ENCODE measurements at places on chromosomes 3 and 15.

DNA sequence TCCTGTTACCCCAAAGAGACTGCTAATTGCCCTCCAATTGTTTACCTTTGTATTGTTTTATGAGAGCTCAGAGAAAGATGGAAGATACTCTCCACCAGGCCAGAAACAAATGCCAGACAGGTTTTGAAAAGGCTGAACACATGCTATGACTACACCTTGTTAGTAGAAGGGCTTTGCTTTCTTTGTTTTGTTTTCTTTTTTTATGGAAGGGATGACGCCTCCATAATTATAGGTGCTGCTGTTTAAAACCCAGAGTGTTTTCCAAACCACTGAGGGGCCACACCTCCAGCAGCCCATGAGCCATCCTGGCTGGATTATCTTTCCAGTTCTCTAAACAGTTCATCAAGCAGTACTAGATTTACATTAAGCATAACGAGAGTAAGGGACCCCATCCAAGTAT is 5.6 kb upstream of the FOXP1 start:
- no peak for DNase-seq

DNA sequence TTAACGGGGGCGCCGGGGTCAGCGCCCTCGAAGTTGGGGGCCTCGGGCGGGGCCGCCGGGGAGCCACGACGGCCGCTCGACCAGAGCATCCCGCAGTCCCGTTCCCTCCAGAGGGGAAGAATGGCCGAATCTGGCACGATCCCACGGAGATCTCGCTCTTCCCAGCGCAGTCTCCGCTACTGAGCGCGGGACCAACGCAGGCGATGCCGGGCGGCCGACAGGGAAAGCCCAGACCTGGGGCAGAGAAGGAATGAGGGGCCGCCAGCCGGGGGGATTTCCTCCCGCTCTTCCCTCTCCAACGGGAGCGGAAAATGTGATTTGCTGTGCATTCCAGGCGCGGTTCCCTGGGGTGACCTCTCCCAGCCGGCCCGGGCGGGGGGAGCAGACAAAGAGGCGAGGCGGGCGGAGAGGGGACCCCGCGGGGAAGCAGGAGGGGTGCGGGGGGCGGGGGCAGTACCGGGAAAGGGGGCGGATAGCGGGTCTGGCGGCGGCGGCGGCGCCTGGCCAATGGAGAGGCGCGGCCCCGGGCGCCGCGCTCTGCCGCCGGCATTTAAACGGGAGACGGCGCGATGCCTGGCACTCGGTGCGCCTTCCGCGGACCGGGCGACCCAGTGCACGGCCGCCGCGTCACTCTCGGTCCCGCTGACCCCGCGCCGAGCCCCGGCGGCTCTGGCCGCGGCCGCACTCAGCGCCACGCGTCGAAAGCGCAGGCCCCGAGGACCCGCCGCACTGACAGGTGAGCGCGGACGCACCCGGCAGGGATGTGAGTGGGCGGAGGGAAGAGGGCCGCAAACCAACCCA is at the start of gene GREM1:
GREM1 (plus strand) TSS at position 579 of the 801 bp plus-strand sequence. CDS start 12,687 bp downstream, outside the sequence.
- peak; percentile 39 for DNase-seq

GRCh38 chr3:21152555-21152954 is 598.5 kb downstream of the ZNF385D start:
- no peak for DNase-seq

GRCh38 chr3:3648988-3649679 is 150.1 kb upstream of the LRRN1 start:
- no peak for DNase-seq

DNA sequence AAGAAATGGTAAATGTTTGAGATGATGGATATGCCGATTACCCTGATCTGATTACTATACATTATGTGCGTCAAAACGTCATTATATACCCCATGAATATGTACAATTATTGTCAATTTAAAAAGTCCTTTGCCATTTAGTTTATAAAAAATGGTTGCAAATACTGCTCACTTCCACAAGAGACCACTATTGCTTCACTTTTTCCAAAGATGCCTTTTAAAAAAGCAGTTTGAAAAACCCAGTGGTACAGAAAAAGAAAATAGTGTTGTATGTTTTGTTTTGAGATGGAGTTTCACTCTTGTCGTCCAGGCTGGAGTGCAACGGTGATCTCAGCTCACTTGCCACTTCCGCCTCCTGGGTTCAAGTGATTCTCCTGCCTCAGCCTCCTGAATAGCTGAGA is 39.3 kb downstream of the EDEM1 start:
- DNase-seq: peak; percentile 10

- DNase-seq: no peak
Measured at GRCh38 chr3:68996356-68996995, 17.0 kb downstream of the EOGT start.

GRCh38 chr3:5205165-5205941 is 17.8 kb downstream of the EDEM1 start:
- no peak for DNase-seq

DNA sequence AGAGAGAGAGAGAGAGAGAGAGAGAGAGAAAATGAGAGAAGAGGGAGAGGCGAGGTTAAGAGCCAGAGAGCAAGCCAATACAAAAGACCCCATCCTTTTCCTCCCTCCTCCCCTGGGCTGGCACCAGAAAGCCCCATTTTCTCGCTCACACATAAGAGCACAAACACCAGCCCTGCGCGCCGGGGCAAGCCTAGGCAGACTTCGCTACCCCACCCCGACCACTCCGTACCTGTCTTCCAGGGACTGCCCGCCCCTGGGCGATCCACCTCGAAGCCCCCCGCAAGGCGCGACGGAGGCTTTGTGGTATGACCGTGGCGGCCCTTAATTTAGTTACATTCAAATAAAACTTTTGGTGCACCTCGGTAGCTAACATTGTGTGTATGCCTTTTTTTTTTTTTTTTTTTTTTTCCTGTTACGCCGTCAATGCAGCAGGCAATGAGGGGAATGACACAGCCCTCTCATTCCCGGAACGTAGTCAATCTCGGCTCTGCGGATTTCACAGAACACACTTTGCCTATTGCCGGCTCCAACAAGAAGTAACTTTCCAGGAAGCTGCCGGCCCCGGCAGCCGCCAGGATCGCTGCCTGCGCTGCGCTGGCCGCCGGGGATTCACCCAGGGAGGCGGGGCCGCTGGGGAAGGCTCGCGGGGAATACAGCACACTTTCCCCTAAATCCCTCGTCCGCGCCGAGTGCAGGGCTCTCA is 7.7 kb downstream of the BCL6 start:
- peak; percentile 52 for DNase-seq

GRCh38 chr15:45606841-45607240 is 19.7 kb downstream of the BLOC1S6 start:
- DNase-seq: no peak

DNA sequence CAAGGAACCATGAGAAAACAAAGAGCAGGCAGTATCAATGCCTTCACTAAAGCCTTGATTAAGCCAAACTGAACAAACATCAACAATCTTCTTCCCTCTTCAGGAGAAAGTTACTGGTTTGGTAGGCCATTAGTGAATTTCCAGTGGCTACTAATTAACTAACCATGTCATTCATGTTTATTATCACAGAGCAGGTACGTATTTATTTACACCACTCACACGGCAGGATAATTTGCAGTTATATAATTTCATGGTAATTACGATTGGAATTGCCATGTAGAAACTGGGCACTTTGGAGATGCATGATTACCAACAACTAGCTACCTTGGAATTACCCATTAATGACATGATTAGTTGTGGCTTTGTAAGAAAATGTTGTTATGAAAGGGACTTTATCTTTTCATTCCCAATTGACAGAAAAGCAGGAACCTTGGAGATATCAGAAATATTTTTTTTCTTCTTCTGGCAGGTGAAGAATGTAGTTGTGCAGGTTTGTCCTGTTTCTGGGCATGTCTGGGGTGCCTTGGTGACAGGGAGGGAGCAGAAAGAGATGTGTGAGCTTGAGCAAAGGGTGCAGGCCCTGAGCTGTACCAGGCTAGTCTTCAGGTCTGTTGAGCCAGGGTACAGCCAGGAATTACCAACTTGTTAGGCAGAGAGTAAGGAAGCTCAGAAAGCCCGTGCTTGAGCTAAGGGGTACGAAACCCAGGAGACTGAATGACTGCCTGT is 310.7 kb downstream of the RORA start:
- DNase-seq: no peak

GRCh38 chr3:49053543-49053942 is 24.3 kb upstream of the IMPDH2 start:
- DNase-seq: no peak

DNA sequence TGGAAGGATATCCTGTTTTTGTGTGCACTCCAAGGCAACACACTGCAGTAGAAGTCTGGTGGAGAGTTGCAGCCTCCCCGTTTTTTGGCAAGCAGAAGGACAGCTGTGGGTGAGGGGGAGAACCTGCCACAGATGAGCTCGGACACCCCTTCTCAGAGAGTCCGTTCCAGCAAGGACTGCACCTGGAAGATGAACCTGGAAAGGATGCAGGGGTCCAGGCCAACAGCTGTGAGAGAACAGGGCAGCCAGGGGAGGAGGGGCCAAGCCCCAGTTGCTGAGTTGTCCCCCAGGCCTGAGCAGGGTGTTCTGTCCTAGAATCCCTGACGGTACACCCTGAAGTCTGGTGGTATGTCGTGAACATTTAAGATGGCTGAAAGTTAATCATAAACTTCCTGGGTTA is 30.2 kb downstream of the ZXDC start:
- DNase-seq: no peak

- no peak for DNase-seq
Measured at GRCh38 chr3:42853056-42853455, 22.6 kb downstream of the CYP8B1 start.

GRCh38 chr3:26997226-26997625 is 372.0 kb downstream of the NEK10 start:
- DNase-seq: no peak

DNA sequence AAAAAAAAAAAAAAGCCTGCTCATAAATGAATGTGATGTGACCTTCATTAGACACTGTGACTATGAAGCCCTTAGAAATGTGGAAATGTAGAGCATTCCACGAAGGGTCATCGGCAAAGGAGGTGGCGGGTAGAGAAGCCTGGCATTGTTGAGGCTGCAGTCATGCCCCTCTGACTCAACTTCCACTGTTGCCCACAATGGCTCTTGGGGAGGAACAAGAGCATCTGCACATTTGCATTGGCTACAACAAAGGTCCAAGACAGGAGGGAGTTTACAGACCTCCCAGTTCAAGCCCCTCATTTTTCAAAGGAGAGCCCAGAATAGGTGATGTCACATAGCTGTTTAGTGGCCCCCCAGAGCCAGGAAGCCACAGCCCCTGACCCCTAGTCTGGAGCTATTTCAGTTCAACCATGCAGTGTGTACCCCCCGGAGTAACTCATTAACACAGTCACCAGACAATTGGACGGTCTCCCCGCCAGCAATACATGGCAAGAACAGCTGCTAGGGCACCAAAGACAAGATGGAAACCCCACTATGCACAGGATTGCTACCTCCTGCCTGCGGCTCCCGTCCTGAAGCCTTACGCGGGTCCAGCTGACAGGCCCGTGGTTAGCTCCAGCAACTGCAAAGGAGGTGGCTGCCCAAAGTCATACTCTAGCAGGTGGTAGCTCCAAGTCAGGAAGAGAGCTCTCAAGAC is 56.2 kb downstream of the SH3BP5 start:
- DNase-seq: peak; percentile 13

DNA sequence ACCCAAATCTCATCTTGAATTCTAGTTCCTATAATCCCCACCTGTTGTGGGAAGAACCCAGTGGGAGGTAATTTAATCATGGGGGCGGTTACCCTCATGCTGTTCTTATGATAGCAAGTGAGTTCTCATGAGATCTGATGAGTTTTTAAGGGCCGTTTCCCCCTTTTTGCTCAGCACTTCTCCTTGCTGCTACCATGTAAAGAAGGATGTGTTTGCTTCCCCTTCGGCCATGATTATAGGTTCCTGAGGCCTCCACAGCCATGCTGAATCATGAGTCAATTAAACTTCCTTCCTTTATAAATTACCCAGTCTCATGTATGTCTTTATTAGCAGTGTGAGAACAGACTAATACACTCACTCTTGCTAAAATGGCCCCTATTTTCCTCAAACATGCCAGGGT is 374.7 kb downstream of the TUSC7 start:
- no peak for DNase-seq

DNA sequence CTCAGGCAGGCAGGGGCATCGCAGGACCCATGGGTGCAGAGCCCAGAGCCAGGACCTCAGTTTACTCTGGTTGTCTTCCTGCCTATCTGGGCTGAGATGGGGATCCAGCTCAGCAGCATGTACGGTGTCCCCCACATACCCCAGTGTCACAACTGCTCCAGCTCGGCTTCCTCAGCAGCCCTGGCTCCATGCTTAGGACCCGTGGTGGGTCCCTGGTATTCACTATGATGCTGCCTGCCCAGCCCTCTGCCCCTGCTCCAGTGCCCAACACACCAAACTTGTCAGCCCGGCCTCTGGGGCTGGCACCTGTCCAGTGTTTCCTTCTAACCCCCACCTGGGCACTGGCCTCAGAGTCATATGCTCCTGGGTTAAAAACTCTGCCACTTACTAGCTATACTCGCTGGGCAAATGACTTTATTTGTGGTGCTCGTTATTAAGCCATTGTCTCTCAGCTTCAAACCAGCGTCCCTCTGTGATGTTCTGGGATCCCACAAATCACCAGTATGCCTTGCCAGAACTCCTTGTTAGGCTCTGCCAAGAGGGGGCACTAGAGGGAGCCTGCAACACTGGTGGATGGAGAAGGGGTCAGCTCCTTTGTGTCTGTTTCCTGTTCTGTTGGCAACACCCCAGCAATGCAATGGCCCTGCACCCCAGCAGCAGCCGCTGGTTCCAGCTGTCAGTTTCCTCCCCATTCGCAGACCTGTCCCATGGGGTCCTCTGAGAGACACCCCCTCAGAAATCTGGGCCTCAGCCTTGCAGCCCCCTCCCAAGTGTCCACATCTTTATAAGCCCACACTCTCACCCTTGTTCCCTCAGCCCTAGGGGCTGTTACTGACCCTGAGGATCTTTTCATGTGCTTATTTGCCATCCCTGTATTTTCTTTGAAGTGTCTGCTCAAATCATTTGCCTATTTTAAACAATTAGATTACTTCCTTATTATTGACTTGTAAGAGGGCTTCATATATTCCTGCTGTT is 24.1 kb upstream of the MRPS22 start:
- DNase-seq: no peak

GRCh38 chr3:53483821-53484220 is 10.6 kb upstream of the CACNA1D start:
- DNase-seq: no peak
